ENCODE measurements at places on chromosomes 3 and 15.
A peak's percentile ranks its signal among the peaks of the same experiment; 100 is the strongest.

- peak; percentile 79 for DNase-seq
Observed at GRCh38 chr15:32802286-32802936, 84.6 kb downstream of the GREM1 start.

DNA sequence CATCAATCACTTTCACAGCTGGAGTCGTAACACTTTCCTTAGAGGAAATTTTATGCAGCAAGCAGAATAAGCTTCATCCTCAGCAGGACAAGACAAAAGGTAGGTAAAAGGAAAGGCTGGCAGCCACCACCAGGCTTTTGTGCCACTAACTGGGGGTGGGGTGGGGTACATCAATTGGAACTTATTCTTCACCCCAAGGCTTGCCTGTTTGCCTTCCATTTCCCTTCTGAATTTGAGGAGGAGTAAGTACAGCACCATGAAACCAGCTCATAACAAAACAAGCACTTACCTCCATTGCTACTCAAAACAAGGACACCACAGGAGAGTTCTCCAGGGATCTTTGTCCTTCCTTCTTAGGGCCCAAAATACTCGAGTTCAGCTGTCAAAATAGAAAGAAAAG is 296.8 kb downstream of the ARRDC4 start:
- DNase-seq, result no peak

DNA sequence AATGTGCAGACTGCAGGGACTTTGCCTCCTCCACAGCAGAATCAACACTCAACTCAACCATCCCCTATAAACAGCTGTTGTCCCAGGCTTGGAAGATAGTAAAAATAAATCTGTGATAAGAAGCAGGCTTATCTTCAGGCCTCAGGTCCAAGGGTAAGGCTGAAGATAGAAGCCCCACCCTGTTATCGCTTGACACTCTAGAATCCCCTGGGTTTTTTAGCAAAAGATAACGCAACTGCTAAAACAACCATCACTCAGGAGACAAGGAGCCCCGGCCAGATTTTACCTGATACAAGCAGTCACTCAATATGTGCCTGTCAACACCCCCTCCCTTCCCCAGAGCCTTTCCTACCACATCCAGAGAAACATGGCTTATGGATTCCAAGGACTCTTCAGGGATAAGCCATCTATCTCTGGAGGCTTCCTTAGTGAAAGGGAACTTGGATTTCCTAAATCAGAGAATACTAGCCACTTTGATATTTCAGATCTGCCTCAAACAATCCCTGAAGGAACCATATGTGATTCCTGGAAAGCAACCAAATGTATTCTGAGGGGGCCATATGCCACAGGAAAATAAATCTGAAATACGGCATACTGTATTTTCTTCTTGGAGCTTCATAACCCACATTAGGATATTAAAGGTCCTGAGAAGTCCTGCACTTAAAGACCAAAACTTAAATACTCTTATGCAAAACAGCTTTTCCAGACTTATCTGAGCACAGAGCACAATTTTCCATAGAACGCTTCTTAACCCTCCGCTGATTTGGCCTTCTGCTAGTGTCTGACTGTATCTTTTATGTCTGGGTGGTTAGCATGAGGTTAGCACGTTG is 60.4 kb downstream of the LYZL4 start:
- no peak for DNase-seq

- no peak for DNase-seq
Observed at GRCh38 chr3:12627370-12627769, 36.5 kb downstream of the RAF1 start.

DNA sequence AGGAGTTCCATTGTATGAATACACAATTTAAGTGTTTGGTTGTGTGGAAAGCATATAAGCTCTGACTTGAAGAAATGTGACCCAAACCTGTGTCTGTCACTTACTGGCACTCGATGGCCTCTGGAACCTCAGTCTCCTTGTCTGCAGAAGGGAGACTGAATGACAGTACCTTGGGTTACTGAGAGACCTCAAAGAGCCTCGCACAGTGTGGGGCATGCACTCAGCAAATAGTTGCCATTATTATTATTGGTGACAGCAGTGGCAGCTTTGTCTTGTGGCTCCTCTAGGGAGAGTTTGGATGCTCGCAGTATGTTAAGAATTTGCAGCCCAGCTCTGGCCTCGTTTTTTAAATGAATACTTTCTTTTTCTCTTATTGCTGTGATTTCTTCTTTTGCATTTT is 43.4 kb downstream of the EEFSEC start:
- no peak for DNase-seq

GRCh38 chr3:193831495-193832455 is 238.8 kb downstream of the OPA1 start:
- no peak for DNase-seq

DNA sequence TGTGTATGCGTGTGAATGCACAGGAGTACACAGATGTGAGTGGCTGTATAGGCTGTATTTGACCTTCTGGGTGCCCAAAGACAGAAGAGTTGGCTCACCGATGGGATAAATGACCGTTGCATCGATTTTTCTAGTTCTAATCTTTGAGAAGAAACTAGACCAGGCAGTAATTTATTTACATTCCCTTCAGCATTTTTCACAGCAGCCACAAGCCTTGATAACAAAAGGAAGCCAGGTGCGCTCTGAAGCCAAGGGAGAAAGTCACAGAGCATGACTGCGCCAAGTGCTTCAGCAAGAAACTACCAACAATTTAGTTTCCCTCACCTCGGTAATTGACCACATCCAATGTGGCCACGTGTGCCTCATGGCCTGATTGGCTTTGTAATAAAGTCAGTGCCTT is 5.9 kb upstream of the FAM3D start:
- no peak for DNase-seq

DNA sequence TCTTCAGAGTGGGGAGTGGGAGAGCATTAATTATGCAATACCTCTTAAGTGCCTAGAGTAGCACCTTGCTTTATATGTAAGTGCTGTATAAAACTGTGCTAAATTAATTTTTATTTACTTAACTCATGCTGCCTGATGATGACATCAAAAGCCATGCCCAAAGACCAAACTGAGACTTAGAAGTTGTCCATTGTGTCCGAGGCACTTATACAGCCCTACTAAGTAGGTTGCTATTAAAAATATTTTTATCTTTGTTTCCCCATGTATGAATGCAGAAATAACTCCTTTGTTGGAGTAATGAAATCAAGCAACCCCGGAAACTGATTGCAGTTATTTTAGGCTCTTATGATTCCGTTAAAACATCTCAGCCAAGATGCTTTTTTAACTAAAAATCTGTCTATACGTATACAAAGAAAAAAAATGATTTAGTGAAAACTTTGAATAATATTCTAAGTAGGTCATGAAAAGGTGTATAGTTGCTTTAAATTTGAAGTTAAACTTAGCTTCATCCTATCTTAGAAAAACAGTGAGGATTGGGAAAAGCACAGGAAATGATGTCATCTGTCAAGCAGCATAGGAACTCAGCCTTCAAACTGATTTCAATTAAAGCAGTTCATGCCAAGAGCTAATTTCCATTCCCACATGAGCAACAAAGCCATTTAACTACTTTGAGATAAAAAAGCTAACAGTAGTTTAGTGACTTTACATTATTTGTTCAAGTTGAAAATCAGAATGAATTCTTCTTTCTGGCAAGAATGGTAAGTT is 43.0 kb downstream of the FBN1 start:
- DNase-seq, result peak; percentile 81

DNA sequence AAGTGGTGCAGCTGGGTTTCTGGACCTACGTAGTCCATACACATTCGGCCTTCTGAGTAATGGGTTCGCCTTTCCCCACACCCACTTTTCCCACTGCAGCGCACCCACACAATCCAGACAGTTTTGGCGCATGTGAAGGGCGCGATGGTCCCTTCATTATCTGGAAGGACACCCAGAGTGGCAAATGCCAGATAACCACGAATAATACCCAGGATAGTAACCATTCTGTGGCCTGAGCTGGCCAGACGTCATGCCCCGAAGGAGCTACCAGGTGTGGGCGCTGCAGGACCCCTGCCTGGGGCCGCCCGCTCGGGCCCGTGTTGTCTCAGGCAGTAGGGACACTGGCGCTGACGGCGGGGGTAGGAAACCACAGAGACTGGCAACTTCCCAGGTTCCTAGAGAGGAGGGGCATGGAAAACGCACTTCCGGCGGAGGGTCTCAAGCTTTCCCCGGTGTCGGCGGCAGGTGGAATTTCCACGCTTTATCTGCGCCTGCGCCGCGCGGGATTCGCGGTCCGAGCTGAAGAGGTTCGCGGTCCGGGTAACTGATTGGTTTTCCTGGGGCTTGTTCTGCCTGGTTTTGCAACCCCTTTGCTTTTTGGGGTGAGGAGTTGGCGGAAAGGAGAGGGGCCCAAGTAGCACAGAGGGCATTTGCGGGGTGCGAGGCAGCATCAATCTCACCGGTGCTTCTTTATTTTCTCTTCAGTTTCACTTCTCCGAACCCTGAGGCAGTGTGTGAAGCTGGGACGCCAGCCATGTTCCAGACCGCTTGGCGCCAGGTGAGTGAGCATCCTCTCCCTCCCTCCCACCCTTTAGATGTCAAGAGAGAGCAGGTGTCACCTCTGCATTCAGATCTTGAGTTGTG is at the start of gene ZNF620:
Gene ZNF620, plus strand, starts transcription at position 441 of the 864 bp plus-strand sequence. Its CDS starts 314 bp downstream, at position 755.
- peak; percentile 50 for DNase-seq

DNA sequence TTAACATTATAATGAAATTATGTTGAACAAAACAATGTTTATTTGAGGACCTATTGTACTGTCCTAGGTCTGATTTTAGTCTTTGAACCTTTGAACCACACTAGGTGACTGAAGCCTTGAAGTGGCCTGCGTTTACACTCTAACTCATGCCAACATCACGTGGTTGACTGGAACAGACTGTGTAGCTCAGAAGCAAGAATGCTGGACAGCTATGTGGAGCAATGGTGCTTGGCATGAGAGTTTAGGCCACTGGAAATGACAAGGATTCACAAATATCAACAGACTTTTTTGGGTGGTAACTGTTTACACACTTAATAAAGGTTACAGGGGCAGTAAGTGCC is 391.5 kb downstream of the RAP2B start:
- no peak for DNase-seq

- DNase-seq, result no peak
Observed at GRCh38 chr15:80440024-80440423, 35.8 kb downstream of the ARNT2 start.

DNA sequence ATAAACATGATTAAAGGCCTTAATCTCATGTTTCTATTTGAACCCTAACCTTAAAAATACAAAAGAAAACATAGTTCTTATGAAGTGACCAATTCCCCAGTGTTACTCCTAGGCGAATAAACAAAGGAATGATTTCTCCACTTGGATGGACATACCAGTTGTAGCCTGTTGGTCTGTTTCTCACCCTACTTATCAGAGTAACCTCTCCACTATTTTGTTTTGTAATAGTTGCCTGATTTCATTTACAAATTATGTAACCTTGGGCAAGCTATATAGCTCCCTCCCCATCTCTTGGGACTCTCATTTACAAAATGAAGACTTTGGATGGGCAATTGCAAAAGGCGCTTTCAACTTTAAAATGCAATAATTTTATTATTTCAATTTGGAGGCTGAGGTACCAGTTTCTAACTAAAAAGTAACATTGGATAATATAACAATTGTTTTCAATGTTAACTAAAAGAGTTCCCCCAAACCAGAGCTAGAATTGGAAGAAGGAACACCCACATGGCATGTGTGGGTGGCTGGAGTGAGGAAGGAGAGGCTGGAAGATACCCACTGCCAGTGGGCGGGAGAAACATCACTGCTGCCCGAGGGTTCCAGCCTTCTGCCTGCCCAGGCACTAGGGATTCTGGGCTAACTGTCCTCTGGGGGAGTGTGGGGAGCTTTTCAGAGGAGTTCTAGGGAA is 74.2 kb downstream of the RFTN1 start:
- peak; percentile 58 for DNase-seq

- peak; percentile 44 for DNase-seq
Observed at GRCh38 chr15:43441316-43441715, 51.6 kb downstream of the TP53BP1 start.

- no peak for DNase-seq
Observed at GRCh38 chr3:6781092-6781491, 79.8 kb upstream of the GRM7 start.

DNA sequence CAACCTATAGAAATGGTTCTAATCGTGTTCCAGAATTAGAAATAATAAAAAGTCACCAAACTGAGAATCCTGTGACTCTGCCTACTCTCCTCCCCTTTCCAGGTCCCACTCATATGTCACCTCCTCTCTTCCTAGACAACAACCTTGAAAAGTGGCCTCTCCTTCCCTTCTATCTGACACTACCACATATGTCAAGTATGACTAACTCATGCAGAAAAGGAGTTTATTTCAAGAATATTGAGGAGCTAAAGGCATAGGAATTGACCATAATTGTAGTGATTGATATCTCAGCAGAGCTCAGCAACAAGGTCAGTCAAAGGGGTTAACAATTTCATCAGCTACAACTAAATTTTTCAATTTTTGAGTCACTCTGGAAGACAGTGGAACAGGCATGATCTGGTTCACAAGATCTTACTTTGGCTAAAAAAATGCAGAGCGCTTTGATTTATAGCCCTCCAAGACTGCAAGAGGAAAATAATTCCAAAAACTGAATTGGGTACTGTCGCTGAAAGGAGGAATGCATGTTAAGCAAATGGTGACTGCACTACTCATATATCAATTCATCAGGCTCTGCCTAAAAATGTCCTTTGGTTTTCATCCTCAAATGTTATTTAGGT is 160.6 kb upstream of the ARHGEF26 start:
- DNase-seq, result peak; percentile 21

DNA sequence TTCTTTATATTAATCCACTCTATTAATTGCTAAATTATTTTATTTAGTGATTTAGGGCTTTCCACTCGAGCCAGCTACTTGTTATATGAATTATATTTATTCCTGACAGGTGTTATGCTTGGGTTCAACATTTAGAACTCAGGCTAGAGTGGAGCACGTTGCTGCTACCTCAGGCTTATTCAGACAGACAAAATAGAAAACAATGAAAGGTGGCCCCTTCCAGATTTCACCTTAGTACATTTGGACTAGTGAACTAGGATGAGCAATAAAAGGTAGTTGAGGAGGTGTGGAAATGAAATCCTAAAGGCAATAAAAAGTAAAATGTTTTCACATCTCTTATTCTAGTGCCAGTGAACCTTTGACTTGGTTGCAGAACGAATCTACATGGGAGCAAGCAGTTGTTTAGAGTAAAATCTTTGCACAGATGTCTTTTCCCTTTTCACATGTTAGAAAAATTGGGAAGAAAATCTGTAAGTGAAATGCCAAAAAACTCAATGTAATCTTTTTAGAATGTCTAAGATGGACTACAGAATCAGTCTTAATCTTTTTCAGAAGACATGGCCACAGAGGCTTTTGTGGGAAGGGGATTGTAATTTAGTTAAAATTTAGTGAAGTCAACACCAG is 63.8 kb downstream of the AKAP13 start:
- no peak for DNase-seq

GRCh38 chr3:197545571-197545970 is 10.2 kb downstream of the BDH1 start:
- no peak for DNase-seq

DNA sequence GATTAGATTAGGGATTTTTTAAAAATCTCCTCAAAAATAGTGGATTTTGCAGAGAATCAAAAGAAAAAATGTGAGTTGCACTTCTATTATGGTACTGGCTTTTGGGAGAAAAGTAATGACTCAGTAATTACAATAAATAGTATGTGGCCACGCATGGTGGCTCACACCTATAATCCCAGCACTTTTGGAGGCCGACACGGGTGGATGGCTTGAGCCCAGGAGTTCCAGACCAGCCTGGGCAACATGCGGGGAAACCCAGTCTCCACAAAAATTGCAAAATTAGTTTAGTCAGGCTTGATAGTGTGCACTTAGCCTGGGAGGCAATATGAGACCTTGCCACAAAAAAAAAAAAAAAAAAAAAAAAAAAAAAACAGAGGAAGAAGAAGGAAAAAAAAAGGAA is 1098.2 kb downstream of the ZPLD1 start:
- DNase-seq, result no peak
